ENCODE measurements at places on chromosomes 3 and 15. TPM values are rescaled to one million over a fixed set of nuclear protein-coding genes. Genes with fewer than 3 reads are reported as not detected.

CCR1 gene
- not detected for total RNA-seq

- H3K27ac ChIP-seq: peak overlapping the region; percentile 41
- no peaks in the 10 kb centered on the region for H3K36me3 ChIP-seq
- H3K4me1 ChIP-seq: peaks cover 69% of the 10 kb centered on the region
- H3K27me3 ChIP-seq: no peaks in the 10 kb centered on the region
Observed at GRCh38 chr15:66760097-66760967, 58.3 kb downstream of the SMAD6 start.

DNA sequence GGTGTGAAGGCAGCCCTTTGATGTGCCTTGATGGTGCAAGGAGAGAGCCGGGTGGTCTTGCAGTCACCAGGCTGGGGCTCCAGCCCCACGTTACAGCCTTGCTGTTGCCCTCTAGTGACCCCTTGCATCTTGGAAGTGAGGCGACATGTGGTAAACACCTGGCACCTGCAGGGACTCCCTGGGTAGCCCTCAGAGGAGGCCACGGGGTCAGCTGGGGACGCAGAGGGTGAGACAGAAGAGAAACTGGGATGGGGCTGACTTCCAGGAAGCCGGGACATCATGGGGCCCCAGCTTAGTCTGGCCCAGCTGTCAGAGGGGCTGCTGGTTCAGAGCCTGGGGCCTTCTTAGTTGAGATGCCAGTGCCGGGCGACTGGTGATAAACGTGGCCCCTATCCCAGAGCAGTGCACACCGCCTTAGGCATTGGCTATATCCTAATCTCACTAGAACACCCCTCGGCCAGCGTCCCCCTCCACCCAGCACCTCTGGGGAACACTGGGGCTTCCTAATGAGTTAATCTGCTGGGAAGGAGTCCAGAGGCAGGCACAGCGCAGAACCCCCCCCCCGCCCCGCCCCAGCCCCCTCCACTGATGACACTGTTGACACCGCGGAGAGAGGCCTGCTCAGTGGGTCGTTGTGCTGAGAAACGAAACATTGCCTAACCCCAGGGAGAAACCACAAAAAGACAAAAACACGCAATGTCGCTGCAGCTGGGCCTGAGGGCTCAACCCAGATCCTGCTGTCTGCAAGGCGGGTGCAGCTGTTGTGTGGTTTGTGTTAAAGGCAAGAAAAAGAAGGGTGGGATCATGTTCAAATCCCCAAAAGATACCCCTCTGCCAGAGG is 60.5 kb upstream of the KLF13 start:
- no peaks in the 10 kb centered on the region for H3K27me3 ChIP-seq
- peak; percentile 65 for DNase-seq
- peaks cover 3% of the 10 kb centered on the region for H3K4me1 ChIP-seq
- H3K27ac ChIP-seq: no peak overlapping the region
- no peaks in the 10 kb centered on the region for H3K36me3 ChIP-seq
- H3K4me3 ChIP-seq: no peak overlapping the region

DNA sequence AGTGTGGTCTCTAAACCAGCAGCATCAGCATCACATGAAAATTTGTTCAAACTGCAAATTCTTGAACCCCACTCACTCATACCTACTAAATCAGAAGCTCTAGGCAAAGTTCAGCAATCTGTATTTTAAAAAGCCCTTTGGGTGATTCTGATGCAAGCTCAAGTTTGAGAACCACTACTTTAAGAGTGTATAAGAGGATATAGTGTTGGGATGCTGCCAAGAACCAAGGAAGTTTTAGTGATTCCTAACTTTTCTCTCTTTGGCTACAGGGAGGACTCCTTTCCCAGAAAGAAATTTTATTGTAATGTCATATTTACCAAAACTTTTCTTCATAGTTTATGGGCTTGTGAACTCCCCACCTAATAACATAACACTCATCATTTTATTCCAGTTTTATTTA is 422.2 kb downstream of the TBC1D5 start:
- DNase-seq: no peak
- no peak overlapping the region for H3K4me3 ChIP-seq
- no peaks in the 10 kb centered on the region for H3K4me1 ChIP-seq
- H3K36me3 ChIP-seq: no peaks in the 10 kb centered on the region
- no peak overlapping the region for H3K27ac ChIP-seq

Measured in chondrocyte (in vitro differentiated cells).